ENCODE measurements at places on chromosomes 7 and 10.
A peak's percentile ranks its signal among the peaks of the same experiment; 100 is the strongest.

DNA sequence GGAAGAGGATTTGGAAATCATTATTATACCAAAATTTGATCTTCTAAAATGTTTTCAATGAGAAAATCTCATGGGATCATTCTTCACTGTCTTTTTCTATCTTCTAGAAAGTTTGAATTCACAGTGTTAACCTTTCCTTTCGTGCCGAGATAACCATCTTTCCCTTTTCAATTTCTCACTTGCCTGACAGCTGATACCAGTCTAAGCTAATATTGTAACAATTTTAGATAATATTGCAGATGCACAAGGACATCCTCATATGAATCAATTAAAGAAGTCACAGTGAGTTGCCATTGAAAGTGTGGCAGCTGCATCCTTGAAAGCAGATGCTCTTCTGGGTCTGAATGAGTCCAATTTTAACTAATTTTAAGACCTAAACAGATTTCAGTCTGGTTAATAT, 139.6 kb upstream of the LRGUK start:
- DNase-seq: no peak

DNA sequence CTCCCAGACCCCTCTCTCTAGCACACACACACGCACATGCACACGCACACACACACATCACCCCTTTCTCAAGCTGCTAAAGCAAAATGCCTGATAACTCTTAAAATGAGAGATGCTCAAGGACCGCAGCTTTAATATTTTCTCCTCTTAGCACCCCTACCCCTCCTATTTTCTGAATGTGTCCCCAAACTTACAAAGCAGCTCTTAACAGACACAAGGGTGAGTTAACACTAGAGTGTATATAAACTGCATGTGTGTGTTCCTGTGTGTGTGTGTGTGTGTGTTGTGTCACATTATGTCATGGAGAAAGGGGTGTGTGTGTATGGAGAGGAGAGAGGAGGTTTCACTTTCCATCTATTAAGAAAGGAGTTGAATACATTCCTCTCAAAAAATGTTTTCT, 1.3 kb downstream of the PTN start:
- DNase-seq: no peak

- no peak for DNase-seq
Measured at GRCh38 chr10:47423476-47423875, 39.4 kb upstream of the ZNF488 start.

GRCh38 chr7:33965183-33965744, 59.9 kb downstream of the BMPER start:
- DNase-seq: no peak

DNA sequence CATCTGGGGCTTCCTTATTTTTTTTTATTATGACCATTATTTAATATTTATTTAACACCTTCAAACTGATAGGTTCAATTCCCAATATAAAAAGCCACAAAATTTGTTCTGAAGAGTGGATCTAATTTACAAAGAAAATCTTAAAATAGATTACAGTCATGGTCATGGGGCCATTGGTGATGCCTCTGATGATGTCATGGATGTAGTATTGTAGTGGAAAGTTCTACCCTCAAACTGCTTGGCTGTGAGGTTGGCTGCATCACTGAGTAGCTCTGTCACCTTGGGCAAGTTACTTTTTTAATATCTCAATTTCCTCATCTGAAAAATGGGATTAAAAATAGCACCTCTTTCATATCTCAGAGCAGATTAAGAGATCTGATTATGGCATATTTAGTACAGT, 128.5 kb downstream of the DKK1 start:
- no peak for DNase-seq

DNA sequence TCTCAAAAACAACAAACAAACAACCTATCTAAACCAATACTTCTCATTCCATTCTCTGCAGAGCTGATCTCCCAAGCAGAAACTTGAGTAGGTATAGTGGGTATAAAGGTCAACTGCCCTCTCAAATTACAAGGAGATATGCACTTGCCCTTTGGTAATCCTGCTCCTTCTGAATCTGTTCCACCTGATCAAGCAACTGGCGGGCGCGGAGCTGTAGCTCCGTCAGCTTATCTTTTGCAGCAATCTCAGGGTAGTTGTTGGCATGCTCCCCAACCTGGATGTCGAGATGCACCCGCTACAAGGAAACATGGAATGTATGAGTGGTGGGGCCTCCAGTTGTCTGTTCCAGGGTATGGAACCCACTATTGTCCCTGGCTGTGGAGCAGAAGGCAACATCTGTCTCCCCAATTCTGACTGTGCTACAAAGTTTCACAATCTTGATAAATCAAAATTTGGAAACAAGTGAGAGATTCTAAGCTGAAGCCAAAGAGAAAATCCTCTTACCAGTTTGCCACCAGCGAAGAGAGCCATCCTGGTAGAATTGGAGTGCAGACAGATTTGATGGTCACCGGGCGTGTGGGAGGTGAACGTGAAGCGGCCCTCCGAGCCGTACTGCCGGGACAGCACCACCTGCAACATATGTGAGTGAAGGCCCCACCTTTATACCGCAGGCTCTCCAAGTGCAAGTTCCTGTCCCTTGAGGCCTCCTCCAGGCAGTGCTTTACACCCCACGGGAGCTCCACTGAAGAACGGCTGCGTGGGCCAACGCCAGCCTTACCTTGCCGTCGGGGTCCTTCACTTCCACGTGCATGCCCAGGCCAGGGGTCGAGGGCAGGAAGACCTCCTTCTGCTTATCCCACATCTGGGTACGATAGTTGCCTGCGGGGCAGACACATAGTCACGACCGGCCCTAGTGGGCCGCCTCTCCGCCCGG, 819 bp downstream of the TMED4 start:
- DNase-seq: peak; percentile 34

GRCh38 chr7:129769866-129770808, 158.6 kb downstream of the NRF1 start:
- DNase-seq: no peak

GRCh38 chr10:91210435-91210834, 10.0 kb upstream of the PCGF5 start:
- DNase-seq: no peak

GRCh38 chr7:154497751-154498150, 445.6 kb downstream of the DPP6 start:
- no peak for DNase-seq

GRCh38 chr10:102460836-102461186, 9.5 kb upstream of the C10orf95 start:
- DNase-seq: no peak

- DNase-seq: peak; percentile 72
Measured at GRCh38 chr7:139035586-139036353, at the start of gene ZC3HAV1L. TSS of gene ZC3HAV1L (minus strand) at chr7:139036042. CDS start at chr7:139036017, 25 bp downstream.

GRCh38 chr10:86914734-86915133, 42.7 kb downstream of the MMRN2 start:
- no peak for DNase-seq

DNA sequence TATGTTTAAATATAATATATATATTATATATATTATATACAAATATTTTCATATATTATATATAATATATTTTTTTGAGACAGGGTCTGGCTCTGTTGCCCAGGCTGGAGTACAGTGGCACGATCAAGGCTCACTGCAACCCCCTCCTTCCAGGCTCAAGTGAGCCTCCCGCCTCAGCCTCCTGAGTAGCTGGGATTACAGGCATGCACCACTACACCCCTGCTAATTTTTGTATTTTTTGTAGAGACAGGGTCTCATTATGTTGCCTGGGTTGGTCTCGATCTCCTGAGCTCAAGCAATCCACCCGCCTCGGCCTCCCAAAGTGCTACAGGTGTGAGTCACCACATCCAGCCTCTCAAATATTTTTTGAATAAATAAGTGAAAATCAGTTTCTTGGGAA, 215.5 kb downstream of the GATA3 start:
- no peak for DNase-seq

DNA sequence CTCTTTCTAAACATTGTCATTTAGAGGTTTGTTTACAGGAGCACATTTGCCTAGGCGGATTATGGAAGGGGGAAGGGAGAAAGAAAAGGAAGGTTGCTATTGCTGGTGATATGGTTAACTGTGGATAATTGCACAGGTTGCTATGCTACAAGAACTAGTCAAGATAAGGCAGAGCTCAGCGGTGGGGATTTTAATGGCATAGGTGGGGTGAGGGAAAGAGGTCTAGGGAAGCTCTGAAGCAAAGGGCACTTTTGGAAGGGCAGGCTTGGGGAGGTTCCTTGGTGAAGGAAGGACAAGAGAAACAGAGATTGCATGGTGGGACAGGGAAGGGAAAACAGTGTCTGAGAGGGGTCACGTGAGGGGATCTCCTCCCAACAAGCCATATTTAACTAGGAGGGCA, 19.5 kb downstream of the HYAL4 start:
- no peak for DNase-seq

- no peak for DNase-seq
Measured at GRCh38 chr10:127944256-127944655, 37.4 kb downstream of the PTPRE start.

GRCh38 chr7:37516664-37517063, 68.0 kb upstream of the ELMO1 start:
- DNase-seq: no peak

DNA sequence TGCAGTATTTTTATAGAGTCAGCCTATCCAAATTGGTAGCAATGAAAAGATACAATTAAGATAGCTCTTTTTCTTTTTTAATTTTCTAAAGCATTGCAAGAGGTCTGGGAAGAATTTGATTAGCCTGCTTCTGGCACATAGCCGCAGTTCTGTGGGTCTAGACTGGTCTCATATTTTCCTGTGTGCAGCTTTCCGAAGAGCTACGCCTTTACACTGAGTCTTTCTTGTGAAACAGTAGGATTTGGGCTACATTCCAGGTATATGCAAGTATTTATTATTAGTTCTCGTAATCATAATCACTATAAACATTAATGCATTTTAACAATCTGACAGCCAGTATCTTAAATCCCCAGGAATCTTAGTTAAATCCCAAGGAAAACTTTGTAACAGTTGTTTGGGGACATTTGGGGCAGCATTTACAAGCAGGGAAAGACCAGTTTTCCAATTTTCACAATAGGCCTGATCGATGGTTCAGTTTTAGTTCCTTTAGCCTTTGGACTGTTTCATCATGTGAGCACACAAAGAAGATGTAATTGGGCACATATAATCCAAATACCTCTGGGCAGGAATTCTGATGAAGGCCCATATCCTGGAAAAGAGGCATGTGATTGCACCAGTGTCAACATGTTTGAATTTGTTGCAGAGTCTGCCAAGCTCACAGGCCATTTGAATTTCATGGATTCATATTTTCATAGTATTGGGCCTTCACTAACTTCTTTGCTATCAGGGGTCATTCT, 287.3 kb downstream of the INHBA start:
- no peak for DNase-seq

Measured in GM12892 (cell line).